Stimulated activated CD8-positive, alpha-beta memory T cell treated with anti-CD3 and anti-CD28 coated beads, Interleukin-7, amount 100 ng/mL, for 24 hours (primary cell): ENCODE measurements at places on chromosomes 6 and 20.

DNA sequence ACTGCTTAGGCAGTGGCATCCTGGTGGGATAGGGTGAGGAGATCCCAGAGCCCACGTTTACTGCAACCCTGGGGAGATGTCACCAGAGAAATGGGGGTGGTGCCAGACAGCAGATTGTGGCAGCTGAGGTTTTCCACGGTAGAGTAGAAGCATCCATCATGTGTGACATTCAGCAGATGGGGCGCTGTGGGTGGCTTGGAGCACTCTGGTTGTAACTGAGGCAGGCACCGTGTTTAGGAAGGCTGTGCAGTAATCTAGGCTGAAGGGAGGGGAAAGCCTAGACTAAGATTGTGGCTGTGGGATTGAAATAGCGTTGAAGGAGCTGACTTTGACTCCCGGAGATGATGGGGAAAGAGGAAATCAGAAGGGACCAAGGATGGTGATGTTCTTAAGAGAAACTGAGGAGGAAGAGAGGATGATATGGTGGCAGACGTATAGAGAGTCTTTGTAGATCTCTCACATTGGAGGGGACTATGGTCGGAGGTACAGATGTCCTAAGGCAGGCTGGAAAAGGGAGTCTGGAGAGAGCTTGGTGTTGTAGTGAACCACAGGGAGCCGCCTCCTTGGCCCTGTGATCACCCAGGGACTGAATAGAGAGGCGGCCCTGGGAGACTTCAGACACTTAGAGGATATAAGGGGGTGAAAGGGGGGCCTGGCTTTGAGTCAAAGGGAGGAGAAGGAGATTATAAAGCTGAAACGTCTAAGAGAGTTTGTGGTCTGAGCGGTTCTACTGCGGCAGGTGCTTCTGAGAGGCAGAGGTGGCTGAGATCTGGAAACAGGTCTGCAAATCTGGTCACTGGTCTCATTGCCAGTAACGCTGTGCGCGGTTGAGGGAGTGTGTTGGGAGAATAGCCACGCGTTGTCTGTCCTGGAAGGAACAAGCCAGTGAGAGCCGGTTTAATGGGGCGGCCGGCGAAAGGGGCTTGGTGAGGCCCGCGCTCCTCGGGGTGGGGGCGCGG, 792 bp upstream of the MICA start:
- DNase-seq: no peak

DNA sequence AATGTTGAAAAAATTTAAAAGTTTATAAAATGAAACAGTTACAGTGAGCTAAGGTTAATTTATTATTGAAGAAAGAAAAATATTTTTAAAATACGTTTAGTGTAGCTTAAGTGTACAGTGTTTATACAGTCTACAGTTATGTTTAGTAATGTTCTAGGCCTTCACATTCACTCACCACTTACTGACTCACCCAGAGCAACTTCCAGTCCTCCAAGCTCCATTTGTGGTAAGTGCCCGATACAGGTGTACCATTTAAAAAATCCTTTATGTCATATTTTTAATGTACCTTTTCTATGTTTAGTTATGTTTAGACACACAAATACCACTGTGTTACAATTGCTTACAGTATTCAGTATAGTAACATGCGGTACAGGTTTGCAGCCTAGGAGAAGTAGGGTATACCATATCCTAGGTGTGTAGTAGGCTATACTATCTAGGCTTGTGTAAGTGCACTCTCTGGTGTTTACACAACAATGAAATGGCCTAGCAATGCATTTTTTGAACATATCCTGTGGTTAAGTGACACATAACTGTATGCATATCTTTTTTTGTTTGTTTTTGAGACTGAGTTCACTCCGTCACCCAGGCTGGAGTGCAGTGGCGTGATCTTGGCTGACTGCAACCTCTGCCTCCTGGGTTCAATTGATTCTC, 26.3 kb downstream of the FLRT3 start:
- DNase-seq: no peak

- DNase-seq: no peak
These were observed 21.7 kb upstream of the DAAM2 start for GRCh38 chr6:39770446-39770845.

GRCh38 chr6:107959392-107959791, 1.4 kb upstream of the SEC63 start:
- no peak for DNase-seq
